ENCODE measurements at places on chromosomes 1 and 21. TPM values are rescaled to one million over a fixed set of nuclear protein-coding genes. Genes with fewer than 3 reads are reported as not detected.
A peak's percentile ranks its signal among the peaks of the same experiment; 100 is the strongest.

DNA sequence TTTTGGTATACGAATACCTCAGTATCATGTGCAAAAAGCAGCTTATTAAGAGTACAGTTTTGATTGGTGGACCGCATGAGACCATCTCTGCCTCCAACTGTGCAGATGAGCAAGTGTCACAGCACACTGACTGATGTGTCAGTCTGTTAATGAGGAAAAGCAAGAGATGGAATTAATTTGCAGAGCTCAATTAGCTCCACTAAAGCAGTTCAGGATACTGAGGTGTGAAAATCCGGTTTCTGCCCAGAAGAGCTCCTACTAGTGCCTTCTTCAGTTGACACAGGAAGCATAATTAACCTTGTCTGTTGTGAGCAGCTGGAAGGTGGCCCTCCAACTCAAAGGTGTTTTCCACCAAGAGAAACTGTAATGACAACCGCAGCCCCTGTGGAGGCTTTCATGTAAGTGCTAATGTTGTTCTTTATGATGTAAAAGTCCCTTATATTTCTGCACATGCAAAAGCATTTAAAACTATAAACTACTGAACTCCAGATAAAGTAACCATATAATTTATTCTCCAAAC, 44.3 kb downstream of the PCNX2 start:
- DNase-seq: no peak

SH3D21 gene
- 3.0 TPM for total RNA-seq

TFF2 gene
- total RNA-seq: not detected

DNA sequence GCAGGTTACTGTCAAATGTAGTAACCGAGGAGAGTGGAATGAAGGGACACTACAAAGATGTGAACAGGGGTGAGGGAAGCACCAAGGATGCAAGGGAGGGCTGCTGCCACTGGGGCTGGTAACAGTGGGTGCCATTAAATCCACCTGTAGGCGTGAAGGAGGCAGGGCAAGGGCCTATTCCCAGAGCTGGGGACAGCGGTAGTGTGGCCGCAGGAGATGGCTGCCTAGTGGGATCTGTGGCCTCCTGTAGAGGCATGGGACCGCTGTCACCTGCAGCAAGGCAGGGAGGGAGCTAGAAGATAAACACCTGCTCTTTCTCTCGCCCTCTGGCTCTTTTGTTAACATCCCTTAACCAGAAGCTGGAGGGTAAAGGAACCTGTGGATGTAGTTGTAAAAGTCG, 80.5 kb upstream of the CNIH3 start:
- no peak for DNase-seq

GBP4 gene
- 2.2 TPM for total RNA-seq

DENND4B gene
- 11.9 TPM for total RNA-seq

DNA sequence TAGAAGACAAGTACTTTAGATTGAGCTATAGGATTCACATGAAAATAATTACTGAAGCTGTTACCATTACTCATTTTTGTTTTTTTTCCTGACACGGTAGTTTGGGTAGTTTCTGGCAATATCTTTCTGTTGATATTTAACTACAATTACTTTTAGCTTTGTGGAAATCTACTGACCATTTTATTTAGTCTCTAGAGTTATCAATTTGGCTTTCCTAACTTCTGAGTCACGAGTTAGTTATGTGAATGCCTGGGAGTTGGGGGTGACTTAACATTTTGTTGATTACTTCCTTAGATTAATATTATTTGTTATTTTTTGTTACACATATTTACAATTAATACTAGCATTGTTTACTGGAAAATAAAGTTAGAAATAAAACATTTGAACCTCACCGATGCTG, 160.6 kb downstream of the HMCN1 start:
- no peak for DNase-seq

GRCh38 chr1:182169203-182169602, 107.7 kb upstream of the ZNF648 start:
- no peak for DNase-seq

FMO3 gene
- total RNA-seq: not detected

DNA sequence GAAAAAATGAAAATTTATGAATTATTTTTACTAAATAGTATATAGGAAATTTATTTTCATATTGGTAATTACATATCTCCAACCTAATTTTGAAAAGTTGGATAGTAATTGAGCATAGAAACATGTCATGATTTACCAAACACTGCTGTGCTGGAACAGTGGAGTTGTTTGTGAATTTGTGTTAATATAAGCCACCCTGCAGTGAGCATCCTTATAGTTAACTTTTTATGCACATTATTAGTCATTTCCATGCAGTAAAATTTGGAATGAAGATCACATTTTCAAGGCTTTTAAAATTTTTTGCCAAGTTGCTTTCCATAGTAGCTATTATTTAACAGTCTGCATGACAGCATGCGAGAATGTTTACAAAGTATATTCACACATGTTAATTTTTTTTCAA, 78.3 kb downstream of the VPS26C start:
- DNase-seq: no peak

DNA sequence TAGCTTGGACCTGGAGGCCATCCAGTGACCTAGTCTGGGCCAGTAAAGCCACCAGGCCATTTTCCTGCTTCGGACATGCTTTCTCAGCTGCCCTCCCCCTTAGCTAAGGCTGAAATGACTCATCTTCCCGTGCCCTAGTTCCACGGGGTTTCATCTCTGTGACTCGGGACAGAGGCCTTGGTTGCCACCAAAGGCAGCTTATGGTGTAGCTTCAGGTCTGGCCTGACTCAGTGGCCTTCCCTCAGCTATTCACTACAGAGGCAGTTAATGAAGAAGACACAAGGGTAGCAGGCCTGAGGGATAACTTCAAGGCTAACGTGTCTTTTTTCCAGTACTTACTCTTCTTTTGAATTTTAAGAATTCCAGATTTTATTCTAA, 82.4 kb downstream of the PBX1 start:
- no peak for DNase-seq

- DNase-seq: no peak
Measured at GRCh38 chr21:44329086-44329889, 9.9 kb downstream of the CFAP410 start.

GRCh38 chr1:107477233-107477632, 336.4 kb downstream of the NTNG1 start:
- DNase-seq: no peak

DNA sequence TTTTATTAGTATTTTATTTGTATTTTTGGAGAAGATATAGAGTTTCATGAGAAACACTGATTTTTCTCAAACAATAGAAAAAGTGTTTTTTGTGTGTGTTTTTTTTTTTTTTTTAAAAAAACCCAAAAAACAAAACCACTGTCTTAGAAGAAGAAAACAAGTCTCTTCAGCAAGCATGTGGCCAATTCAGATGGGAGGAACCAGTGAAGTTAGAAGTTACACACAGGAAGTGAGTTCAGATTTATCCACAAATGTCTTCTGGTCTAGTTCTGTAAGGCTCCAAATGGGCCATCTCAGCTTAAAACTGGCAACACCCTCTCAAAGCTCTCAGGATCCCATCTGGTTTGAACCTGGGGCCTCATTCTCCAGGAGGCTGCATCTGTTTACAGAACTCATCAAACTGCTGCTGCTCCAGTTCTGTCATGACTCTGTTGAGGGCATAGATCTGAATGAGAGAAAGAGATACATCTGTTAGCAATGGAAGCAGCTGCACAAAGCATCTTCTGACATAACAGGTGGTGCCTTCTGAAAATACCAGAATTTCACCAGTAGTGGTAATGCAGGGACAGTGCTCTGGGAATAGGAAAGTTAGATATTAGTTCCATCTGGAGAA, 9.8 kb upstream of the ERMAP start:
- DNase-seq: no peak

SPATA45 gene
- total RNA-seq: not detected

S100A12 gene
- 4.1 TPM for total RNA-seq

DNA sequence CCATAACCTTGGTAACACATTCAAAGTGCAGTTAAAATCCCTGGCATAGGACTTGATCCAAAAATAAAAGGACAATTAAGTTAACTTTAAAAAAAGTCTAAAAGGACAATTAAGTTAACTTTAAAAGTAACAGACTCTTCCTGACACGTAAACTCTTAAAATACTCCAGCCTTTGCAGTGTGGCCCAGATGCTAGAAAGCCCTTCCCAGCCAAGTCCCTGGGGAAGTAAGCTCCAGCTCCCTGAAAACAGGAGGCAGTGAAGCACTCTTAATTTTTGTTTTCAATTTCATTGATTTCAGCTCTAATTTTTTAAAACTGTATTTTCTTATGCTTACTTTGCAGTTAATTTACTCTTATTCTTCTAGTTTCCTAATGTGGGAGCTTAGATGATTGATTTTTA, 5.1 kb upstream of the AIM2 start:
- DNase-seq: no peak

- DNase-seq: no peak
Measured at GRCh38 chr1:57046462-57046861, 80.6 kb upstream of the C8B start.

GRCh38 chr1:90402893-90403849, 313.9 kb downstream of the BARHL2 start:
- no peak for DNase-seq

DNA sequence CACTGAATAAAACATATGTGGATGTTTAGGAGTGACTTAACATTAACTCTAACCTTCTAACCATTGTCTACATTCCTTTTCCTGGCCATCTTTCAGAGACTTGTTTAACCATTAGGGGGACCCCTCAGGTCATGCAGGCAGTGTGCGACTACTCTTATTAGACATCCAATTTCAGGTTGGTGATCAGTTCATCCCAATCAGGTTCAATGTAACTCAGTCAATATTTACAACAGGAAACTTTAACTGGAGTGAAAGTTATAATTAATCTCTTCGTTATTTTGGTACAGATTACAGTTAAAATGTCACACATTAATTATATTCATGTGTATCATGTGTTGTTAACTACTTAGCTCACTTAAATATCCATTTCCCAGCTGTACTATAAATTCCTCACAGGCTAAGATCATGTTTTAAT, 68.8 kb upstream of the RGS1 start:
- no peak for DNase-seq

DNA sequence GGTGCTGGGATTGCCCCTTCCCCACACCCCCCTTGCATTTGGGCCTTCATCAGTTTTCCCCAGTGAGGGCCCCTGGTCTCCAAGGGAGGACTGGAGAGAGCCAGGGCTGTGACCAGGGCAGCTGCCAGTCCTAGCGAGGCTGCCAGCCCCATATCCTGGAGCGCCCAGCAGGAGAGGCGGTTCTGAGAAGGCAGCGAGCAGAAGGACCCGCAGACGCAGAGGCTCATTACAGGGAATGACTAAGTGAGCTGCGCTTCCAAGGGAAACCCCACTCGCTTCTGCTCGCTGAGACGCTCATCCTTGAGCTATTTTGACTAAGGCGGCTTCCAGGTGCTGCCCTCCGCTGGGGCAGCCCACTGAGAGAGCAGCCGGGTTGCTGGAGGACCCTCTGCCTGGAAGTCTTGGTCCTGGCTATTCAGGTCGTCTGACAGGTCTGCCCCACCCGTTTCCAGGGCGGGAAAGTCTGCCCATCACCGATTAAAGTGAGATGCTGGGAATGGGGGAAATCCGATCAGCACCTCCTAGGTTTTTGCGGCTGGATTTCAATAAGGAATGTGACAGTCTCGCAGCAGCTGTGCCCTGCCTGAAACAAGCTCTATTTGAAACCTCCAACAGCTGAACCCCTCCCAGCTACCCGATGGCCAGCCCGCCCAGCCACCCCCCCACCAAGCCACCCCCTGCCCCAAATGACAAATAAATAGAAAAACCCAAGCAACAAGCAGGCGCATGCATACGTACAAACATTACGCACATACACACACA, 2.8 kb downstream of the KCNN3 start:
- peak; percentile 57 for DNase-seq

SYCP1 gene
- total RNA-seq: not detected

- DNase-seq: no peak
Measured at GRCh38 chr1:6515771-6516170, 24.3 kb upstream of the PLEKHG5 start.

GRCh38 chr1:116260115-116260514, 112.9 kb upstream of the ATP1A1 start:
- no peak for DNase-seq

DNA sequence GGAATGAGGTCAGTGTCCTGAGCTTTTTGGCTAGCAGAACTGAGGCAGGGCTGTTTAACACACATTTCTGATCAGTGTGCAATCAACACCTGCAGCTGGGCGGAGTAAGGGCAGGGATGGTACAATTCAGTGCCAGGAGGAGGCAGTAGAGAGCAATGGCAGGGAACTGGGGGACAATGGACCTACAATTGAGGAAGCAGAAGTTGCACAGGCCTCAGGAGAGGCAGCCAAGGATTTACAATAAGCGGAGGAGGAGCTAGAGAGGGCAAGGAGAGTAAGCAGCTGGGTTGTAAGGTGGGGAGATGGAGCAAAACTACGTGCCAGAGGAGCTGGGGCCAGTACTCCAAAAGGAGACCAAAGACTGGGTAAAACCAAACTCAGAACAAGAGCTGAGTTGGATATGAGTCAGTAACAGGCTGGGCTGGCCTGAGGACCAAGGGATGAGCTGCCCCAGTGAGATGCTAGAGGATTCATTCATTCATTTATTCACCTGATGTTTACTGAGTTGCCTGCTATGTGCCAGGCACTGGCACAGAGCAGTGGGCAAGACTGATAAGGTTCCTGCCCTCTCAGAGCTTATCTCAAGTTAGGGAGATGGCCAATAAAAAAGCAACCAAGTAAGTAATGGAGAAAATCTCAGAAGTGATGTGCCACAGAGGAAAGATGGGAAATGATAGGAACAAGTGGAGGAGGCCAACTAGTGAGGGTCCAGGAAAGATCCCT, 10.4 kb upstream of the GALE start:
- no peak for DNase-seq

- DNase-seq: no peak
Measured at GRCh38 chr1:224743608-224744164, 127.6 kb downstream of the CNIH3 start.

- no peak for DNase-seq
Measured at GRCh38 chr1:44044071-44044801, 13.0 kb upstream of the SLC6A9 start.

SPRR3 gene
- total RNA-seq: 1.6 TPM

RPAP2 gene
- total RNA-seq: 41.5 TPM

PRAMEF11 gene
- not detected for total RNA-seq

DNA sequence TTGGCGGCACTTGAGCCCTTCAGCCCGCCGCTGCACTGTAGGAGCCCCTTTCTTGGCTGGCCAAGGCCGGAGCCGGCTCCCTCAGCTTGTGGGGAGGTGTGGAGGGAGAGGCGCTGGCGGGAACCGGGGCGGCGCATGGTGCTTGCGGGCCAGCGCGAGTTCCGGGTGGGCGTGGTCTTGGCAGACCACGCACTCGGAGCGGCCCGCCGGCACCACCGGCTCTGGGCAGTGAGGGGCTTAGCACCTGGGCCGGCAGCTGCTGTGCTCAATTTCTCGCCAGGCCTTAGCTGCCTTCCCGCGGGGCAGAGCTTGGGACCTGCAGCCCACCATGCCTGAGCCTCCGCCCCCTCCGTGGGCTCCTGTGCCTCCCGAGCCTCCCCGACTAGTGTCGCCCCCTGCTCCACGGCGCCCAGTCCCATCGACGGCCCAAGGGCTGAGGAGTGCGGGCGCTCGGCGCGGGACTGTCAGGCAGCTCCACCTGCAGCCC, 673.7 kb upstream of the BRINP3 start:
- no peak for DNase-seq

- no peak for DNase-seq
Measured at GRCh38 chr1:45423906-45424678, 66.9 kb downstream of the TESK2 start.

ADAMTS1 gene
- 7.5 TPM for total RNA-seq

- DNase-seq: no peak
Measured at GRCh38 chr1:9422911-9423505, 116.3 kb upstream of the SLC25A33 start.

ZMPSTE24 gene
- 51.0 TPM for total RNA-seq

SHISAL2A gene
- not detected for total RNA-seq

GRCh38 chr21:25191141-25191540, 416.1 kb downstream of the MRPL39 start:
- no peak for DNase-seq

LCE2A gene
- total RNA-seq: not detected

SPRR5 gene
- total RNA-seq: not detected

ELF3 gene
- 0.31 TPM for total RNA-seq

Measured in occipital lobe (tissue), 3 donors.